GM13977 (cell line): ENCODE measurements at places on chromosomes 16 and 17.

DNA sequence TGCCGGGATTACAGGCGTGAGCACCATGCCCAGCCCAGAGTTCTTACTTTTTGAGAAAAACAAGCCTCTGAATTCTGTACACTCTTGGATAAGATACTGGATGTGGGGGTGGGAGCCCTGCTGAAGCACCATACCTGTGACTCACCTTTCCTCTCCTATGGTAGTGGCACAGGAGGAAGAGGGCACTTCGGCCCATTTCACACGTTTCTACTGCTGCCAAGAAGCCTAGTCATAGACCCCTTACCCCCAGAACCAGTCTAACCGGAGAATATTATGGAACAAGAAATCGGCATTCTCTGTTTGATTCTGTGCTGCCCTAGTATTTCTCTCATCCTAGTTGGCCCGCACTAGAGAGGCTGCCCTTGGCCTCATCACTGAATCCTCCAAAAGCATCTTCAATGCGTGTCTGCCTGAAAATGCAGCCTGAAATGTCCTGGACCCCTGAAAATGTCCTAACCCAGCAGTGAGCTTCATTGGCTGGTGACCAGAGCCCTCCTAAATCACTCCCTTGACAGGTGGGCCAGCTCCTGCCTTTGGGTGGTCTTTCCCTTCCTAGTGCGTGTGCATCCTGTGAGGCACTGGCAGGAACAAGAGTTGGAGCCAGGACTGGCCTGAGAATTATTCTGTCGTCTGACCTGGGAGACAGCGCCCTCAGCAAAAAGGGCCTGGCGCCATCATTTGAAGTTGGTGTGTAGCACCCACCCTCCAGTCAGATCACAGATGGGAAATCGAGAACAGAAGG, 37.9 kb downstream of the NDEL1 start:
- no peak for DNase-seq

GRCh38 chr16:58411336-58411735, 19.1 kb downstream of the GINS3 start:
- no peak for DNase-seq

DNA sequence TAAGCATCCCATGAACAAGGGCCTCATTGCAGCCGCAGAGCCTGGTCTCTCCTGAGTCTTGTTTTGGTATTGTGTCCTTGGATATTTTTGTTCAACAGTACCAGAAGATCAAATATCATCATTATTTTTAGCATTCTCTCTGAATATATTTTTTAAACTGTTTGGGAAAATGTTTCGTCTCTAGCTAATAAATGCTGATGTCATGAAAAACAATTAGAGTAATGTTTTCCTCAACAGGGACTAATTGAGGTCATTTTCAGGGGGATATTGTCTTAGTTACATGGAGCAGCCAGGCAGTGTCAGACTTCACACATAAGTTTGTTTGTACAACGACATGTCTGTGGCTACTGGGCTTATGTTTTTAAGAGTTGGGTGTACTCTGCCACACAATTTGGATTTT, 805.3 kb upstream of the SOX9 start:
- no peak for DNase-seq

DNA sequence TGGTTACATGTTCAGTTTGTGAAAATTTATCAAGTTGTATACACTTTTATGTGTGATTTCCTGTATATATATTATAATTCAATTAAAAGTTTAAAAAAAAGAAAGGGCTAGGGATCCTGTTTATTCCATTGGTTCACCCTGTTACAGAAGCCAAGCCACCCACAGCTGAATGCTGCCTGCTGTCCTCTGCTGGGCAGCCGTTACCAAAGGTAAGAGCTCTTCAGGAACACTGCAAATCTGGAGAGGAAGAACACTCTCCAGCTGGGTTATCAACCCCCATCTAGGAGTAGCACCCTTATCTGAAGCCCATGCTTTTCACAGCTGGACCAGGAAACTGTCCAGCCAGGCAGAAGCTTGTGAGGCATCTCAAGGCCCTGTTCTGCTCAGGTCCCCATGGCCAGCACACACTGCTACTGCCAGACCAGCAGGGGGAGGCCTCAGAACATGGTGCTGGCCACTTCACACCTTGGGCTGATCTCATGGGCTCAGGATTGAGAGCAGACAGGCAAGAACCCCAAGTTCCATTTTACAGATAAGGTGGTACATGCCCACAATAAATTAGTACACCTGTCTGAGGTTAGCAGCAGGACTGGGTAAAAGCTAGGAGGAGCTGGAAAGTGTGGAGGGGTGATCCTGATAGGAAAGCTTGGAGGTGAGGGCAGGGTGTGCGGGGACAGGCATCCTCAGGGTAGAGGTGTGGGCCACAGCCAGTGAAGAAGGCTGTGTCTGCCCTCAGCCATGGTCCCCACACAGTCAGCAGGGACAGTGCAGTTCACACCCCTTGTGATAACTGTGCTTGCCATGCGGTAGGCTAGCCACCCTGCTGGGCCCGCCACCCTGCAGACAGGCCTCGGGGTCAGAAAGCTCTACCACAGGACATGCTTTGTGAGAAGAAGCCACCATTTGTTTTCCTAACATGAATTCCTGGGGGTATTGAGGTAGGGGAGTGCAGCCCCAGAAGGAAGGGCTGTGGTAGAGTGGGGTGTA, 54.3 kb upstream of the SREBF1 start:
- DNase-seq: peak; percentile 68

GRCh38 chr16:50316102-50316847, 49.9 kb downstream of the ADCY7 start:
- no peak for DNase-seq

DNA sequence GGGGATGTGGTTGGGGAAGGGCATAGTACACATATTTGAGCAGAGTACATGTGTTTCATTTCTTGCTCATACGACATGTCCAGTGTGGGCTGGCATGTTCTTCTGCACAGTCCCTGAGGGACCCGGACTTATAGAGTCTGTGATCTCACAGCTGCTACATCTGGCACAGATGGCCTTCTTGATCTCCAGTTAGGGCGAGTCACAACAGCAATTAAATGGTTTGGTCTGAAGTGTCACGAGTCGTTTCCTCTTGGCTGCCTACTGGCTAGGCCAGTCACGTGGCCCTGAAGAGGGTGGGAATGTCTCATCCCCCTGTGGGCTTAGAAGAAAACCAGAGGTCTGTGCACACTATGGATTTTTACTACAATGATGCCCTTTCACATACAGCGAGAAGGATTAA, 443.6 kb downstream of the WWOX start:
- DNase-seq: no peak

GRCh38 chr17:44198721-44199552, 747 bp downstream of the ATXN7L3 start:
- DNase-seq: peak; percentile 95

GRCh38 chr17:79212149-79213087, 137.8 kb downstream of the ENGASE start:
- no peak for DNase-seq

- DNase-seq: no peak
Observed at GRCh38 chr16:25089351-25089750, 22.2 kb upstream of the LCMT1 start.

GRCh38 chr16:58019866-58020538, 5.6 kb upstream of the MMP15 start:
- DNase-seq: no peak

GRCh38 chr17:51014129-51014528, 106.5 kb downstream of the SPAG9 start:
- no peak for DNase-seq

- no peak for DNase-seq
Observed at GRCh38 chr16:52499060-52499440, 47.9 kb downstream of the TOX3 start.
